Breast epithelium (tissue), 4 donors: ENCODE measurements at places on chromosomes 12 and 14. TPM values are rescaled to one million over a fixed set of nuclear protein-coding genes. Genes with fewer than 3 reads are reported as not detected.

Gene SLC6A12
- 2.1 TPM for total RNA-seq

- peak overlapping the region; percentile 97 for H3K27ac ChIP-seq
- H3K36me3 ChIP-seq, result peaks cover 9% of the 10 kb centered on the region
- H3K4me3 ChIP-seq, result peak overlapping the region; percentile 59
Observed at GRCh38 chr12:57604992-57605810, 577 bp downstream of the DTX3 start.

- DNase-seq, result no peak
- no peaks in the 10 kb centered on the region for H3K4me1 ChIP-seq
- peak overlapping the region; percentile 76 for H3K27ac ChIP-seq
Observed at GRCh38 chr14:74652541-74652940, 40.5 kb upstream of the LTBP2 start.

- no peak overlapping the region for H3K4me3 ChIP-seq
- DNase-seq, result no peak
- no peaks in the 10 kb centered on the region for H3K36me3 ChIP-seq
- H3K27me3 ChIP-seq, result no peaks in the 10 kb centered on the region
Observed at GRCh38 chr14:70856851-70857495, 47.7 kb upstream of the MAP3K9 start.

Gene PLCZ1
- not detected for total RNA-seq

DNA sequence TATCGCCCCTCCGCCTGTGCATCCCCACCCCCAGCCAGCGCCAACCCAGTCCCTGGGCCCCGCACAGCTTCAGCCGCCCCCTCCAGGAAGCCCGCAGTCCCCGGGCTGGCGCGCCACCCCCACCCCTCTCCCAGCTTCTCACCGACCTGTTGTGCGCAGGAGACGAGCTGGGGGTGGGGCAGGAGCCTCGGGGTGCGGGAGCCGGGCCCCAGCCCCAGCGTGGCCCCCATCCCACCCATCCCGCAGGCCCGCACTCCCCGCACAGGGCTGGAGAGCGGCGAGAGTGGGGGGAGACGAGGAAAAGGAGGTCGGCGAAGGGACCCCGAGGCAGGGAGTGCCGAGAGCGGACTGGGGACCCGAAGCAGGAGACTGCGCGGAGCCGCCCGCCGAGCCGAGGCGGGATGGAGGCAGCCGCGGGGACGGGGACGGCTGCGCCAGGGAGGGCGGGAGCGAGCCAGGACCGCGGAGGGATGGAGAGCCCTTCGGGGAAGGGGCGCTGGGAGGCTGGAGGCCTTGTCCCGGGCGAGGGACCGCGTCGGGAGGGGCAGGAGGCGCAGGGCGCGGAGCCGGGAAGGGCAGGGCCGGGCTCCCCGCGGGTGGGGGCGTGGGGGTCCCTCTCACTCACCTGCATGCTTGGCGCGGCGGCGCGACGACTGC lies 498 bp downstream of the PIANP start:
- H3K4me1 ChIP-seq, result no peaks in the 10 kb centered on the region
- peak overlapping the region; percentile 60 for H3K4me3 ChIP-seq
- H3K36me3 ChIP-seq, result no peaks in the 10 kb centered on the region
- no peak for DNase-seq

DNA sequence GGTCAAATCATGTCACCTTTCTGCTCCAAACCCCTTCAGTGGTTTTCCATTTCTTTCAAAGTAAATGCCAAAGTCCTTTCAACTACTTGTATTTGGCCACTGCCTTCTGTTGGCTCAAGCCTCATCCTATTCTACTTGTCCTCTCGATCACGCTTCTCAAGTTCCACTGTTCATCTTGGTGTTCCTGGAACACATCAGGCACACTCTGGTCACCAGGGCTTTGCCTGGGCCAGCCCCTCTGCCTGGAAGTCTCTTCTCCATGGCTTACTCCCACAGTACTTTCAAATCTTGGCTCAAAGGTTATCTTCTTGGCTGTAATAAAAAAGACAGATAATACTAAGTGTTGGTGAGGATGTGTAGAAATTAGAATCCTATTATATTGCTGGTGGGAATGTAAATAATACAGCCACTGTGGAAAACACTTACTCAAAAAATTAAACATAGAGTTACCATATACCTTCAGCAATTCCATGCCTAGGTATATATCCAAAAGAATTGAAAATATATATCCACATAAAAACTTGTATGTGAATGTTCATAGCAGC lies 17.3 kb upstream of the PPFIBP1 start:
- H3K27ac ChIP-seq, result no peak overlapping the region
- H3K27me3 ChIP-seq, result no peaks in the 10 kb centered on the region
- no peak for DNase-seq

Gene ERP27
- total RNA-seq, result 8.5 TPM

- peak overlapping the region; percentile 95 for H3K4me3 ChIP-seq
- H3K27ac ChIP-seq, result peak overlapping the region; percentile 99
- H3K27me3 ChIP-seq, result no peaks in the 10 kb centered on the region
- DNase-seq, result no peak
Observed at GRCh38 chr14:32075672-32076277, 1.3 kb upstream of the ARHGAP5 start.

DNA sequence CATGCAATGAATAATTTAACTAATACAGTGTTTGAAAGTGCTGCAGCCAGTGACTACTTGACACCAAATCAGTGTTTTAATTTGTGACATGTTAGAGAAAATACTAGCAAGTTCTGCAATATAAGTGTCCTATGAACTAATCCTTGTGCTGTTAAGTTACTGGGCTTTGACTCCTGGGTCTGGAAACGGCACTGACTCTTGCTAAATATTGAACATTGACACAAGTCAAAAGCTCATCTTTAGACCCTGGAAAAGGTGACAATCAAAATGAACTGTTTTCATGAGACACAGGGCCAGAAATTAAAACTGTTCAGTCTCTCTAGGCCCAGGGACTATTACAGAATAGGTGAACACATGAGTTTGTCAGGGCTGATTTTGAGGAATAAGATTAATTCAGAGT lies 268.1 kb downstream of the IPO8 start:
- H3K4me1 ChIP-seq, result no peaks in the 10 kb centered on the region
- no peaks in the 10 kb centered on the region for H3K36me3 ChIP-seq
- no peak overlapping the region for H3K27ac ChIP-seq
- DNase-seq, result no peak
- H3K27me3 ChIP-seq, result no peaks in the 10 kb centered on the region

Gene PPP1R1A
- total RNA-seq, result 316 TPM

- H3K27ac ChIP-seq, result peak overlapping the region; percentile 100
- H3K4me1 ChIP-seq, result peaks cover 29% of the 10 kb centered on the region
- peak overlapping the region; percentile 99 for H3K4me3 ChIP-seq
- no peak for DNase-seq
- no peaks in the 10 kb centered on the region for H3K27me3 ChIP-seq
- no peaks in the 10 kb centered on the region for H3K36me3 ChIP-seq
Observed at GRCh38 chr12:6607751-6608591, 792 bp upstream of the CHD4 start.

DNA sequence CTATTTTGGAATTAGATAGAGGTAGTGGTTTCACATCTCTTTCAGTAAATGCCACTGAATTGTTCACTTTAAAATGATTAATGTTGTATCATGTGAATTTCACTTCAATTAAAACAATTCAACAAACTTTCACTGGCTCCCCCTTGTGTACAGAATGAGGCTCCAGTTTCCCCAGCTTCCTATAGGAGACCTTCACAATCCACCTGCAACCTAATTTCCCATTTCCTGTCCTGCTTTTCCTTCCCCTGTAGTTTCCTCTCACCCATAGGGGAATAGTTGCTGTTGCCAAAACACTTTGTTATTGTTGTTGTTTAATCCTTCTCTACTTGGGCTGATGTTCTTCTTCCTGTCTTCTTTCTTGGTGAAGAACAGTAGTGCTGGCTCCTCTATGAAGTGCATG lies 59.8 kb downstream of the NPAS3 start:
- H3K27ac ChIP-seq, result no peak overlapping the region
- DNase-seq, result no peak
- no peaks in the 10 kb centered on the region for H3K27me3 ChIP-seq

DNA sequence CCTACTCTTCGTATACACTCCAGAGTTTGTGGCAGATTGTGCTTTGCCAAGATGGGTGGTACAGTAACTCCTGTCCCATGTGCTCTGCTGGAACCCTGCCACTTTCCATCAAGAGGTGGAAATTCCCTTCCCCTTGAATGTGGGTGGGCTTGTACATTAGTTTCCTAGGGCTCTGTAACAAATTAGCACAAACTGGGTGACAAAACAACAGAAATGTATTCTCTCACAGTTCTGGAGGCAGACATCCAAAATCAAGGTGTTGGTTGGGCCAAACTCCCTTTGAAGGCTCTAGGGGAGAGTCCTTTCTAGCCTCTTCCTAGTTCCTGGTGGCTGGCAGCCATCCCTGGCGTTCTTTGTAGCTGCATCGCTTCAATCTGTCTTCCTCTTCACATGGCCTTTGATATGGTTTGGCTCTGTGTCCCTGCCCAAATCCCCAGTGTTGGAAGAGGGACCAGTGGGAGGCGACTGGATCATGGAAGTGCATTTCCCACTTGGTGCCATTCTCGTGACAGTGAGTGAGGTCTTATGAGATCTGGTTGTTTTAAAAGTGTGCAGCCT lies 117.5 kb downstream of the VRK1 start:
- DNase-seq, result no peak
- H3K36me3 ChIP-seq, result no peaks in the 10 kb centered on the region
- H3K4me3 ChIP-seq, result no peak overlapping the region
- no peaks in the 10 kb centered on the region for H3K4me1 ChIP-seq
- H3K27ac ChIP-seq, result no peak overlapping the region
- no peaks in the 10 kb centered on the region for H3K27me3 ChIP-seq

DNA sequence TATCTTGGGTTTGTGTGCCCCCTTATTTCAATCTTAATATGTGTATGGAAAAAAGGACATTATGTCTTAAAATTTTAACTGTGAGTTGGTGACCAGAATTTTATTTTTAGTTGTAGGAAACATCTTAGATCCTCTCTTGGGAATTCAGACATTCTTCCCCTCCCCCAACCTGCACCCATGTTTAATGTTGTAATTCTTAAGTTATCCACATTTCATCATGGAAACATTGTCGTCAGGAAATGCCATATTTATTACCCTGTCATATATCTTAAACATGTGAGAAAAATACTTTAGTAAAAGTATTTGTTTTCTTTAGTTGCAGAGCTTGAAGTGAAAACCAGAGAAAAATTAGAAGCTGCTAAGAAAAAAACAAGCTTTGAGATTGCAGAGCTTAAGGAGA lies 30.3 kb downstream of the YEATS4 start:
- H3K4me3 ChIP-seq, result no peak overlapping the region
- H3K4me1 ChIP-seq, result no peaks in the 10 kb centered on the region
- no peaks in the 10 kb centered on the region for H3K27me3 ChIP-seq

DNA sequence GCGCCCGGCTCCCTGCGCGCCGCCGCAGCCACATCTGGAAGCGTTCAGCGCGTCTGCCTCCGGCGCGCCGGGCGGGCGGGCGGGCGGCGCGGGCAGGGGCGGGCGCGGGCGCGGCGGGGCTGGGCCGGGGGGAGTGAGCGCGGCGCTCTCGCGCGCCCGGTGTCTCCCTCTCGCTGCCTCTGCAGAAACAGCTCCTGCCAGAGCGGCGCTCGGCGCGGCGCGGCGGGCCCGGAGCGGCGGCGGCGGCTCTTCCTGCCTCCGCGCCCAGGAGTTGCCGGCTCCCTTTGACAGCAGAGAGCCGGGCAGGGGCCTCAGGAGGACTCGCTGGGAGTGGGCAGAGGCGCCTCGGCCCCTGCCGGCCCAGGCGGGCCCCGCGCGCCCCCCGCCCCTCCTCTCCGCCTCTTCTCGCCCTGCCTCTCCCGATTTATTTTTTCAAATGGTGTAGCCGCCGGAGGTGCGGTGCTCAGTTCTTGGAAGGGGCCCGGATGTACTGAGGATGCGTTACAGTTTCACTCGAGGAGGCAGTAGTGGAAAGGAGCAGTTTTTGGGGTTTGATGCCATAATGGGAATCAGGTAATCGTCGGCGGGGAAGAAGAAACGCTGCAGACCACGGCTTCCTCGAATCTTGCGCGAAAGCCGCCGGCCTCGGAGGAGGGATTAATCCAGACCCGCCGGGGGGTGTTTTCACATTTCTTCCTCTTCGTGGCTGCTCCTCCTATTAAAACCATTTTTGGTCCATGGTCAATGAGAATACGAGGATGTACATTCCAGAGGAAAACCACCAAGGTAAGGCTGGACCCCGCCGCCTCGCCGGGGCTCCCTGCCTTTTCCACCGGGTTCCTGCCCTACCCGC lies at the start of gene CACNA1C:
Gene CACNA1C, plus strand, starts transcription at position 162 of the 853 bp plus-strand sequence. Its CDS starts 576 bp downstream, at position 738.
- no peaks in the 10 kb centered on the region for H3K4me1 ChIP-seq
- DNase-seq, result peak; percentile 35
- no peaks in the 10 kb centered on the region for H3K36me3 ChIP-seq
- H3K27me3 ChIP-seq, result peaks cover 18% of the 10 kb centered on the region
- peak within 1 kb of the TSS; percentile 57 for H3K4me3 ChIP-seq

DNA sequence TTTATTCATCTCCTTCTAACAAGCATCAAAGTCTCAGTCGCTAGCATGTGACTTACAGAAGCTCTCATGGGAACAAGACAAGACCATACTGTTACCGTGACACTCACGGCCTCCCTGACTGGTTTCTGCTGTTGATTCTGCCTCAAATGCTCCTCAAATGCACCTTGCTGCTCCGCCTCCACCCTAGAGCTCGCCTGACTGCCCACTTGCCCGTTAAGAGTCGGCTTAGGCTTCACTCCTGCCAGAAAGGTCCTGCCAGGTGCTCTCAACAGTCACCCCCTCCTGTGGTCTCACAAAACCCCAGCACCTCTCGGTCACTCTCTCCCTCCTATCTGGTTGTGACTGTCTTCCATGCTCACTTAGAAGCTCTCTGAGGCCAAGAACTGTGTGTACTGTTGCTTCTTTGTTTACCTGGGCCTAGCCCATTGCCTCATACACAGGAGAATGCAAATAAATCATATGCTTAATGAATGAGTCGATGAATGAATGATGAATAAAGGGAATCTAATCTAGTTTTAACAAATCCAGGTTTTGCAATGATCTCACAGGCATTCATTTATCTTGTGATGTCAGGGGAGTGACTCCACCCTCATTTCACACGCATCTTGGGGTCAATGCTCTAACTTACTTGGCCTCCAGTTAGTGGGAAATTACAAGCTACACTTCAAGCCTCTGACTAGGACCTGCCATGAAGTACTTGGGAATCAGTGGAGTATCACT lies 41.3 kb downstream of the SSH1 start:
- peak overlapping the region; percentile 76 for H3K27ac ChIP-seq
- no peaks in the 10 kb centered on the region for H3K36me3 ChIP-seq
- H3K4me3 ChIP-seq, result no peak overlapping the region

GRCh38 chr12:120688527-120689071 lies 1.6 kb downstream of the MLEC start:
- H3K4me1 ChIP-seq, result peaks cover 10% of the 10 kb centered on the region
- DNase-seq, result no peak

GRCh38 chr14:64971943-64972791 lies at the start of gene RAB15:
RAB15 (minus strand) TSS chr14:64972336; CDS start chr14:64972076, 260 bp downstream.
- no peaks in the 10 kb centered on the region for H3K27me3 ChIP-seq
- H3K4me1 ChIP-seq, result no peaks in the 10 kb centered on the region
- peak within 1 kb of the TSS; percentile 80 for H3K27ac ChIP-seq
- no peaks in the 10 kb centered on the region for H3K36me3 ChIP-seq
- DNase-seq, result no peak

- H3K4me3 ChIP-seq, result peak overlapping the region; percentile 46
- no peaks in the 10 kb centered on the region for H3K27me3 ChIP-seq
- peaks cover 10% of the 10 kb centered on the region for H3K4me1 ChIP-seq
Observed at GRCh38 chr14:22887260-22887989, 4.4 kb downstream of the REM2 start.
